Inflammatory macrophage treated with lipopolysaccharide for 4 hours (primary cell): ENCODE measurements at places on chromosomes 7 and 10.
A peak's percentile ranks its signal among the peaks of the same experiment; 100 is the strongest.

DNA sequence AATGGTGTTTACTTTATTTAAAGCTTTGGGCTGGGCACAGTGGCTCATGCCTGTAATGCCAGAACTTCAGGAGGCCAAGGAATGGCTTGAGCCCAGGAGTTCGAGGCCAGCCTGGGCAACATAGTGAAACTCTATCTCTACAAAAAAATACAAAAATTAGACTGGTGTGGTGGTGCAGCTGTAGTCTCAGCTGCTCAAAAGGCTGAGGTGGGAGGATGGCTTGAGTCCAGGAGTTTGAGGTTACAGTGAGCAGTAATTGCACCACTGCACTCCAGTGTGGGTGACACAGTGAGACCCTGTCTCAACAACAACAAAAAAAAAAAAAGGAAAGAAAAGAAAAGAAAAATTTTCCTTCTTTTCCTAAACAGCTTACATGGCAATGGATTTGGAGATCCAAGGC lies 22.0 kb downstream of the SLC16A9 start:
- DNase-seq, result no peak

- DNase-seq, result no peak
Observed at GRCh38 chr10:132915411-132915810, 27.0 kb downstream of the CFAP46 start.

DNA sequence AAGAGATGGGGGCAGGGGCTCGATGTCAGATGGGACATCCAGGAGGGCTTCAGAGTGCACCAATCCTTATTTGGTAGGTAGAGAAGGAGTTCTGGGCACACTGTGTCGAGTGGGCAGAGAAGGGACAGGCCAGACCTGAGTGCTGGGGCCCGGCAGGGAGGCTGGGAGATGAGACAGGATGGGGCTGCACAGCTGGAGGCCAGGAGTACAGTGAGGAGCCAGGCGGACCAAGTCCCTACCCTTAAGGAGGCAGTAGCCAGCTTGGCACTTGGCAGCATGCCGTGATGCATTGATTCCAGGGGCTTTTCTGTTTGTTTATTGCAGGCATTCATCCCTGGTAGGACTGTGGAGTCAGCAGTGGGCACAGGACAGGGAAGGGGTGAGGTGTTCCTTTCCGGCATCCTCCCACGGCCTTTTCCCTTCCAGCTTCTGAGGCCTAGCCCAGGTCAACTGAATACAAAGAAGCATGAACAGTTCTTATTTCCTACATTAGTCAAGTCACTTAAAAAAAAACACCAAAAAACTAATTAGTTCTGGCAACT lies 168.8 kb upstream of the CDCA7L start:
- DNase-seq, result no peak

DNA sequence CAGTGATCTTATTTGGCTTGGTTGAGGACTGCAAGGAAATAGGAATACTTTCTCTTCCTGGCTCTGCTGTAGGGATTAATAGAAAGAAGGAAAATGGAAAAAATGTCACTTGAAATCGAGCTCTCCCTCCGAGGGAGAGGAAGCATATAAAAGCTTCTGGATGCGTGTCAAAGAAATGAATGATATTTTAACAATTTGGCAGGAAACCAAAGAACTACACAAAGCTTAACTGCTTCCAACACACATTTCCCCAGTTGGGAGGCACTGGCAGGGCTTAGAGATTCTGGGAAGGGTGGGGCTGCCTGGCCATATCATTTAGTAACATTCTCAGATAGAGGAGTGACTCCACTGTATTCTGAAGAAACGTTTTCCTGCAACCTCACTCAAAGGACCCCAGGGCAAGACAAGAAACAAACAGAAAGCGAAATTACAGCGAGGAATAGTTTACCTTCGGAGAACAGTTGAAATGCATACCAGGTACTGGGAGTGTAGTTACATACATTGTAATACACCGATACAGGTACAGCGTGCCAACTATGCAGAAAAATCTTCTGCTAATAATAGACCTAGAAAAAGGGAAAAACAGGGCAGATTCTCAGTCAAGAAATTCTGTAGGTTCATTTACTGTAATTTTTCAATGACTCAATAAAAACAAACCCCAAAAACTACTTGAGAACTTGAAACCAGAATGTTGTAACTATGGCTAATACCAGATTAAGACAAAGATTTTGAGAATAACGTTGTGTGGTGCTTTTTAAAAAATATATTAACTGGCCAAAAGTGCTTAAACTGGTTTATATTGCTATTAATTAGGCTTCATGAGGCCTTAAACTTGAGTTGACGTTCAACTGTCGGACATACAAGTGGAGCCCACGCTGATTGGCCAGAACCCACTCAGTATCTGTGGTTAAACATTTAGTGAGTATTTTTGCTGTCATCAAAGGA lies 75.7 kb upstream of the ASAH2 start:
- peak; percentile 46 for DNase-seq

- DNase-seq, result no peak
Observed at GRCh38 chr7:107505997-107506673, 36.3 kb downstream of the GPR22 start.

DNA sequence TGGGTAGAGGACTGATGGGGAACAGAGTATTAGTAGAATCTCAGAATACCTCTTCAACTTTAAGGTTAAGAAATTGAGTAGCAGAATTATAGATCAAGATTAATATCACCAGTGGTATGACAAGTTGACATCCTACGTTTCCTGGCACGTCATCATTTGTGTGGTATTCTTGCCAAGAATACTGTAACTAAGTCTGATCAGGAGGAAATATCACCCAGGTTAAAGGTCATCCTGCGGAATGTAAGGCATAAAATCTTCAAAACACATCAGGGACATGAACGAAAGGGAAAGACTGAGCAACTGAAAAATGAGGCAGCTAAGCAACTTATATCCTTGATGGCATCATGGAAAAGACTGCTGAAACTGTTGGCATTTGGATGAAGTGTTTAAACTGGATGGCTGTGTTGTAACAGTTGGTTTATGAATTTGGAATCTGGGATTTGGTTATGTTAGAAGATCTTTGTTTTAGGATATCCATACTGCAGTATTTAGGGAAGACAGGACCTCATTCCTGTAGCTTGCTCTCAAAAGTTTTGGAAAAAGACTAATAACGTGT lies 86.1 kb downstream of the TRIM24 start:
- no peak for DNase-seq

GRCh38 chr10:131797626-131798025 lies 103.2 kb upstream of the PPP2R2D start:
- no peak for DNase-seq

DNA sequence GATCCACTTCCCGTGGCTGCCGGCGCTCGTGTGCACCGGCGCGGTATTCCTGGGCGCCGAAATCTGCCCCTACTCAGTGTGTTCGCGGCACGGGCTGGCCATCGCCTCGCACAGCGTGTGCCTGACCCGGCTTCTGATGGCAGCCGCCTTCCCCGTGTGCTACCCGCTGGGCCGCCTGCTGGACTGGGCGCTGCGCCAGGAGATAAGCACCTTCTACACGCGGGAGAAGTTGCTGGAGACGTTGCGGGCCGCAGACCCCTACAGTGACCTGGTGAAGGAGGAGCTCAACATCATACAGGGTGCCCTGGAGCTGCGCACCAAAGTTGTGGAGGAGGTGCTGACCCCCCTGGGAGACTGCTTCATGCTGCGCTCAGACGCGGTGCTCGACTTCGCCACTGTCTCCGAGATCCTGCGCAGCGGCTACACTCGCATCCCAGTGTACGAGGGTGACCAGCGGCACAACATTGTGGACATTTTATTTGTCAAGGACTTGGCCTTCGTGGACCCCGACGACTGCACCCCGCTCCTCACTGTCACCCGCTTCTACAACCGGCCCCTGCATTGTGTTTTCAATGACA lies 1.3 kb downstream of the CNNM1 start:
- no peak for DNase-seq

- no peak for DNase-seq
Observed at GRCh38 chr7:73895626-73896025, 34.7 kb downstream of the TMEM270 start.

GRCh38 chr10:102431452-102432124 lies 786 bp downstream of the CUEDC2 start:
- no peak for DNase-seq

DNA sequence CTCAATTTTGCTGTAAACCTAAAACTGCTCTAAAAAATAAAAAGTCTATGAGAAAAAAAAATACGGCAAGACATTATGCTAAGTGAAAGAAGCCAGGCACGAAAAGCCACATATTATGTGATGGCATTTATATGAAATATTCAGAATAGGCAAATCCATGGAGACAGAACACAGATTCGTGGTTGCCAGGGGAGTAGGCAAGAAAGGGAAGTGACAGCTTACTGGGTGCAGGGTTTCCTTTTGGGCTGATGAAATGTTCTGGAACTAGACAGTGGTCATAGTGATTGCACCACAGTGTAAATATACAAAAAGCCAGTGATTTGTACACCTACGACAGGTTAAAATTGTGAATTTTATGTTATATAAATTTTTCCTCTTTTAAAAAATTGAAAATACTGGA lies 41.3 kb upstream of the GLI3 start:
- DNase-seq, result peak; percentile 48

GRCh38 chr7:44695756-44696155 lies 52.9 kb upstream of the ZMIZ2 start:
- no peak for DNase-seq

- no peak for DNase-seq
Observed at GRCh38 chr7:11290863-11291262, 317.2 kb downstream of the PHF14 start.

DNA sequence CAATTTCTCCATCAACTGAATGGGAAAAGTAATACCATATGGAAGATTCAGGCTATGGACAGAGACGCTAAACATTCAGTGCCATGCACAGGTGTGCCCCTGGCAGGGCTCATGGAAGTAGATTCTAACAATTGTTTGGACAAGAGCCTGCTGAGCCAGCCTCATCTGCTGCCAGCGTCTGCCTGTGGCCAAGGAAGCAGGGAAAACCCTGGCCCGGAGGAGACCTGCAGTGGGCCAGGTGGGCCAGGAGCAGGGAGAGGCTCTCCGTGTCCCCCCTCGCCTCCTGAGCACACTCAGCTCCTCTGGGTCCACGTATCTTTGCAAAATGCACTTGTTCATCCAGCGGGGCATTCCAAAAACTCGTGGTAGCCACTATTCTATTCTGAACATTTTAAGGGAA lies 130.1 kb downstream of the TCERG1L start:
- DNase-seq, result no peak

- DNase-seq, result no peak
Observed at GRCh38 chr10:22427890-22428571, 82.7 kb downstream of the SPAG6 start.
